ENCODE measurements at places on chromosomes 4 and X. TPM values are rescaled to one million over a fixed set of nuclear protein-coding genes. Genes with fewer than 3 reads are reported as not detected.

DNA sequence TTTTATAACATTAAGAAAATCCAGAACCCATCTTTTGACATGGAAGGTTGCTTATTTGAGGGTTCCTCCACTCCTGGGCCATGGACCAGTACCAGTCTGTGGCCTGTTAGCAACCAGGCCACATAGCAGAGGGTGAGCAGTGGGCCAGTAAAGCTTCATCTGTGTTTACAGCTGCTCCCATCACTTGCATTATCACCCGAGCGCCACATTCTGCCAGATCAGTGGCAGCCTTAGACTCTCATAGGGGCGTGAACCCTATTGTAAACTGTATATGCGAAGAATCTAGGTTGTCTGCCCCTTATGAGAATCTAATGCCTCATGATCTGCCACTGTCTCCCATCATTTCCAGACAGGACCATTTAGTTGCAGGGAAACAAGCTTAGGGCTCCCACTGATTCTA lies 58.6 kb downstream of the NDST4 start:
- no peak for DNase-seq
- no peak overlapping the region for H3K27ac ChIP-seq
- H3K36me3 ChIP-seq: no peaks in the 10 kb centered on the region

DNA sequence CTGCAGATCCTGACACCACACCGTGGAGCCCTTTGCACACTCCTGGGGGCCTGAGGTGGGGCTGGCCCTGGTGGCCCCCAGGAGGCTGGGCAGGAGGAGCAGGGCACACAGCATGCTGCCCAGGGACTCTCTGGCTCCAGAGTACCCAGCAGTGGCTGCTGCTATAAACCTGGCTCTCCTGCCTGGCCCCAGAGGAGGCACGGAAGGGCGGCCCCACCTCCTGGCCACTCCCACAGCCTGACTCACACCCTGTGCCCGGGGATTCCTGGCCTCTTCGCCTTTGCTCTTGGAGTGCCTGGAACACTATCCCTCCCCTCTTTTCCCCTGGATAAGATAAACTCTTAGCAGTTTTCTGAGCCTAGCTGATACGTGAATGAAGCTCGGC lies at the start of gene PSAPL1:
TSS of gene PSAPL1 (minus strand) at position 165 of the 385 bp plus-strand sequence. CDS start at position 114, 51 bp downstream.
- no peak for DNase-seq
- no peak within 1 kb of the TSS for H3K27ac ChIP-seq
- H3K4me3 ChIP-seq: peak within 1 kb of the TSS; percentile 30
- H3K27me3 ChIP-seq: peaks cover 21% of the 10 kb centered on the region

- peak overlapping the region; percentile 78 for H3K27ac ChIP-seq
- peaks cover 10% of the 10 kb centered on the region for H3K4me1 ChIP-seq
- H3K36me3 ChIP-seq: no peaks in the 10 kb centered on the region
- H3K4me3 ChIP-seq: peak overlapping the region; percentile 82
Measured at GRCh38 chrX:40570346-40571093, 10.2 kb upstream of the ATP6AP2 start.

- no peaks in the 10 kb centered on the region for H3K36me3 ChIP-seq
- no peak overlapping the region for H3K27ac ChIP-seq
- peaks cover 6% of the 10 kb centered on the region for H3K27me3 ChIP-seq
- H3K4me3 ChIP-seq: no peak overlapping the region
- no peaks in the 10 kb centered on the region for H3K4me1 ChIP-seq
Measured at GRCh38 chr4:1512738-1513660, 106.8 kb upstream of the NKX1-1 start.

GRCh38 chrX:13646154-13646549 lies 6.8 kb upstream of the TCEANC start:
- DNase-seq: no peak
- H3K36me3 ChIP-seq: no peaks in the 10 kb centered on the region
- H3K4me3 ChIP-seq: no peak overlapping the region

DNA sequence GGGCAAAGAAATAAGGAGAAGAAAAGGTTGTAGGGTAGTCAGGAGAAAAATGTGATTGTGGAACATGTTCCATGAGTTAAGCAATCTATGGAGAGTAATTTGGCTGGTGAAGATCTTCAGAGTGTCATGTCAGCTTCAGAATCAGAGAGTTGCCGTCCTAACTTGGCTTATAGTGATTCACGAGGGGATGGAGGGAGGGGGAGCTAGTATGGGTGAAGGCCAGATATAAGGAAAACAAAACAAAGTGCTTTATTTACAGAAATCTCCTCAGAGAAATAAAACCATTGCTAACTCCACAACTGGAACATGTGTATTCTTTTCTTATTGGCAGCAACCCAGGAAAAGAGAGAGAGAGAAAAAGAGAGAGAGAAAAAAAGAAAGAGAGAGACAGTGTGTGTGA lies 256.5 kb upstream of the NRK start:
- no peak overlapping the region for H3K27ac ChIP-seq
- no peaks in the 10 kb centered on the region for H3K27me3 ChIP-seq
- DNase-seq: no peak
- H3K4me3 ChIP-seq: no peak overlapping the region

GRCh38 chr4:38044060-38044459 lies 83.9 kb downstream of the PTTG2 start:
- no peak for DNase-seq
- no peak overlapping the region for H3K27ac ChIP-seq
- peaks cover 19% of the 10 kb centered on the region for H3K36me3 ChIP-seq

GRCh38 chrX:47212381-47213293 lies 5.8 kb upstream of the CDK16 start:
- H3K27me3 ChIP-seq: no peaks in the 10 kb centered on the region
- DNase-seq: no peak
- H3K36me3 ChIP-seq: peaks cover 29% of the 10 kb centered on the region

DNA sequence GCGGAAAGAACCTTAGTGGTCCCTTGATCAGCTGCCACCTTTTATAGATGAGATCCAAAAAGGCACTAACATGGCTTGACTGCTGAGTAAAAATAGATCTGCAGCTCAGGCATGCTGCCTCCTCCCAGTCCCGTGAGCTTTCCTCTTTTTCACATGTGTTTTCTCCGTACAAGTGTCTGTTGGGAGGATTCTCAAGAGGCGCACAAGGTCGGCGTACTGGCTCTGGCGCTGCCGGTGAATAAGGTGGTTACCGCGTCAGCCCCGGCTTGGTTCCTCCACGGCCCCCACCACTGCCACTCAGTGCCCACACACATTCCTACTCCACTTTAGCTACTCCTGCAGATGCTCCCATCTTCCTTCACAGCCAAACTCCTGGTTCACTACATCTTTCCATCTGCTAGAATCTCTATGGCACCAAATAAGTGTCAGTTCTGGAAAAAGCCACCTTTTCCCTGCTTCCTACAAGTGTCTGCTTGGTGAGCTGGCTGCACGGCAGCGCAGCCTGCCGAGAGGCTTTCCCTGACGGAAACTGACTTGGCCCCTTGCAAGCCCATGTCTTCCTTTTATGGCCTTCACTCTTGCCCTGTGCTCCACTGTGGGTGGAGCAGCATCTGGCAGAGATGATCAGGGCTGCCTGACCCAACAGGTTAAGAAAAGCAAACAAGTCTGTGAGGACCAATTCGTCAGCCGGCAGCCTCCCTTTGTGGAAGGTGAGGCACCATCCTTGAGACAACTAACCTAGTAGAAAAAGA lies 99.8 kb downstream of the KLHL8 start:
- no peak overlapping the region for H3K27ac ChIP-seq
- no peak for DNase-seq
- peaks cover 21% of the 10 kb centered on the region for H3K4me1 ChIP-seq
- no peaks in the 10 kb centered on the region for H3K27me3 ChIP-seq
- no peaks in the 10 kb centered on the region for H3K36me3 ChIP-seq

- H3K4me1 ChIP-seq: no peaks in the 10 kb centered on the region
- DNase-seq: no peak
- H3K4me3 ChIP-seq: no peak overlapping the region
- no peak overlapping the region for H3K27ac ChIP-seq
- peaks cover 8% of the 10 kb centered on the region for H3K27me3 ChIP-seq
- no peaks in the 10 kb centered on the region for H3K36me3 ChIP-seq
Measured at GRCh38 chr4:145195167-145195952, 15.0 kb upstream of the OTUD4 start.

DNA sequence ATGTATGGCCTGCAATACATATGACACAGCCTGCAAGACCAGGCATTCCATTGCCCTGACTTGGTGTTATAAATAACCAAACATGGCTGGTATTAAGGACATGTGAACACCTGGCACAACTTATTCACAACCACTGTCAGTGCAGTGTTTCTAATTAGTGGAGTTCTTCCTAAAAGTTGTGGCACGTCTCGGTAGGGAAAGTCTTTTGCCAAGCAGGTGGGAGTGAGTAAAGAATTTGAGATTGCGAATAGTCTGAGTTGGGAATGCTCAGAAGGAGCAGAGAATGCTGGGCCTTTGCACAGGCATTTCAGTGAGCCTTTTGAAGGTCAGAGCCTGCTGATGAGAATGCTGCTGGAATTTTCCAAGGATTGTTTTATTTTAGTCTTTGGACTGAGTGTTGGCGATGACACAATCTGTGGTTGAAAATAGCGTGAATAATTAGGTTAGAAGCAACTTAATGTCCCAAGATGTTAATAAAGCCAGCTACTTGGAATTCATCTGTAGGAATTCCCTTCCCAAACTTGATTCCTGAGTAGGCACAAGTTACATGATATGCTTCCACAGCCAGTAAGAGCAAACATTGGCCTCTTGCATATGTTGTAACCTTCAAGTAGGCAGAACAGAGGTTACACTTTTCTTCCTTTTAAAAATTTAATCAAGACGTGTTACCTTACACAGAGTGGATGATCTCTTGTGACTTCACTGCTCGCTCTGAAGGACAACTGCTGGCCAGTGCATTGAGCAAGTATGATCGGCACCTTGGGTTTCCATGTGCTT lies 83.6 kb upstream of the PGRMC2 start:
- no peaks in the 10 kb centered on the region for H3K4me1 ChIP-seq
- peaks cover 4% of the 10 kb centered on the region for H3K36me3 ChIP-seq
- H3K27me3 ChIP-seq: no peaks in the 10 kb centered on the region
- H3K4me3 ChIP-seq: no peak overlapping the region
- no peak overlapping the region for H3K27ac ChIP-seq

DNA sequence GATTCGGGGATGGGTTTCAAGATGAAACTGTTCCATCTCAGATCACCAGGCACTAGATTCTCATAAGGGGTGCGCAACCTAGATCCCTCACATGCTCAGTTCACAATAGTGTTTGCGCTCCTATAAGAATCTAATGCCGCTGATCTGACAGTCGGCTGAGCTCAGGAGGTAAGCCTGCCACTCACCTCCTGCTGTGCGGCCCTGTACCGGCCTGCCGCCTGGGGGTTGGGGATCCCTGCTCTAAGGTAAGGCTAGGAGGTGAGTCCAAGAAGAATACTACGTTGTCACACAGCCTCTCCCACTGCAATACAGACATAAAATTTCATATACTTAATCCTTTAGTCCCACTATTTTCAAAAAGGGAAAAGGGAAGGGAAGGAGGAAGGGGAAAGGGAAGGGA lies 213.4 kb upstream of the HCCS start:
- no peaks in the 10 kb centered on the region for H3K27me3 ChIP-seq
- H3K36me3 ChIP-seq: no peaks in the 10 kb centered on the region
- DNase-seq: no peak
- no peaks in the 10 kb centered on the region for H3K4me1 ChIP-seq
- H3K27ac ChIP-seq: no peak overlapping the region
- H3K4me3 ChIP-seq: no peak overlapping the region

GRCh38 chr4:85889314-85889713 lies 414.4 kb downstream of the ARHGAP24 start:
- H3K4me3 ChIP-seq: no peak overlapping the region
- H3K27ac ChIP-seq: no peak overlapping the region
- no peaks in the 10 kb centered on the region for H3K4me1 ChIP-seq

- no peak for DNase-seq
- H3K27ac ChIP-seq: no peak overlapping the region
- no peaks in the 10 kb centered on the region for H3K36me3 ChIP-seq
- no peaks in the 10 kb centered on the region for H3K27me3 ChIP-seq
- no peaks in the 10 kb centered on the region for H3K4me1 ChIP-seq
Measured at GRCh38 chr4:128310266-128310697, 22.7 kb upstream of the PGRMC2 start.

- H3K27me3 ChIP-seq: peaks cover 8% of the 10 kb centered on the region
- no peak within 1 kb of the TSS for H3K4me3 ChIP-seq
- DNase-seq: no peak
- H3K27ac ChIP-seq: no peak within 1 kb of the TSS
Measured at GRCh38 chrX:48761674-48762471, at the start of gene GLOD5. TSS of gene GLOD5 (plus strand) at chrX:48761747. CDS start at chrX:48761791, 44 bp downstream.

DNA sequence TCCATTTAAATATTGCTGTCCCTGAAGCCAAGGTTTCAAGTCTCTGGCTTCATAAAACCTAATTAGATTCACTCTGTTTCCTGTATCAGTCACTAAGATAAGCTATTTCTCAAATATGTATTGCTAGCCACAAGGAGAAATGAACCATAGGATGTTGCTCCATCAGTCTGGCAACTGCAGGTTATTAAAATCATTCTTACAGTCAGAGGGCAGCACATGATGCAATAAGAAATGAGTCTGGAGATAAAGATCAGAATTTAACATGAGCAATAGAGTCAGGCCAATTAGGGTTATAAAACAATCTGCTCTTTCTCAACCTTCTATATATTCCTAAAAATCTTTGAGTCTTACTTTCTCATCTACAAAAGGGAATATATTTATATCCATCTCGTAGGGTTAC lies 7.2 kb downstream of the PRKG2 start:
- H3K4me3 ChIP-seq: no peak overlapping the region
- DNase-seq: no peak
- peaks cover 7% of the 10 kb centered on the region for H3K27me3 ChIP-seq
- H3K27ac ChIP-seq: no peak overlapping the region
- H3K4me1 ChIP-seq: no peaks in the 10 kb centered on the region

- no peak for DNase-seq
- no peak overlapping the region for H3K27ac ChIP-seq
- no peaks in the 10 kb centered on the region for H3K4me1 ChIP-seq
- H3K4me3 ChIP-seq: no peak overlapping the region
Measured at GRCh38 chr4:85474356-85474755, 594 bp upstream of the ARHGAP24 start.

- H3K27me3 ChIP-seq: no peaks in the 10 kb centered on the region
- no peak overlapping the region for H3K4me3 ChIP-seq
- H3K4me1 ChIP-seq: no peaks in the 10 kb centered on the region
- no peak overlapping the region for H3K27ac ChIP-seq
- DNase-seq: no peak
- H3K36me3 ChIP-seq: peaks cover 18% of the 10 kb centered on the region
Measured at GRCh38 chr4:122976111-122976510, 53.7 kb upstream of the NUDT6 start.

- DNase-seq: no peak
- H3K36me3 ChIP-seq: no peaks in the 10 kb centered on the region
- no peak overlapping the region for H3K4me3 ChIP-seq
Measured at GRCh38 chrX:129493643-129494042, 29.6 kb downstream of the SMARCA1 start.

GRCh38 chr4:87345139-87345538 lies 22.5 kb upstream of the HSD17B13 start:
- H3K4me1 ChIP-seq: no peaks in the 10 kb centered on the region
- DNase-seq: no peak
- peaks cover 22% of the 10 kb centered on the region for H3K36me3 ChIP-seq

The PNMA3 gene
- total RNA-seq: 0.53 TPM

The USP17L13 gene
- not detected for total RNA-seq

The INTS12 gene
- total RNA-seq: 24.4 TPM

The ETDB gene
- not detected for total RNA-seq

The GUCY2F gene
- not detected for total RNA-seq

The CXCR3 gene
- total RNA-seq: 2.7 TPM

The TMEM154 gene
- total RNA-seq: 23.2 TPM

The DAPP1 gene
- 23.4 TPM for total RNA-seq

The PNCK gene
- not detected for total RNA-seq

The BEND2 gene
- total RNA-seq: not detected

The TCEAL2 gene
- total RNA-seq: not detected

The CYSLTR1 gene
- total RNA-seq: 1.5 TPM

The HGFAC gene
- total RNA-seq: not detected

The NR0B1 gene
- total RNA-seq: not detected

The C4orf50 gene
- total RNA-seq: 6.9 TPM

The LRP2BP gene
- total RNA-seq: 0.45 TPM

All from natural killer cell treated with Interleukin-12 subunit alpha and Interleukin-12 subunit beta and Interleukin-15 and Interleukin-18, amount 100 ng/mL, for 72 hours (primary cell).